Head of caudate nucleus (tissue), 42 donors: ENCODE measurements at places on chromosomes 5 and 9.

DNA sequence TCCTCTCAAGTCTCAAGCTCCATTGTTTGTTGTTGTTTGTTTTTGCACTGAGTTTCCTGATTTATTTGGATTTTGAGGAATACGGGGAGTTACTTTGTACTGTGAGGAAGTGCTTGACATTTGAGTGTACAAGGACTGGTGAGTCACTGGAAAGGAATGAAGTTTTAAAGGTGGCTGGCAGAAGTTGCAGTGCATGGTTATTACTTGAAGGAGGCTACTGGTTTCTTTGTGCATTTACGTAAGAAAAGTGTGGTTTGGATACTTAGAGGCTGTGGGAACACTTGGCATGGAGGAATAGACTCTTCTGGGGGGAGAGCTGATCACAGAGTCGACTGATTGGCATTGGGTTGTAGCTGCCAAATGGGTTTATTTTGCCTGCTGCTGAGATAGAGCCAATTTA lies 919.0 kb downstream of the TAF11L14 start:
- DNase-seq, result no peak

DNA sequence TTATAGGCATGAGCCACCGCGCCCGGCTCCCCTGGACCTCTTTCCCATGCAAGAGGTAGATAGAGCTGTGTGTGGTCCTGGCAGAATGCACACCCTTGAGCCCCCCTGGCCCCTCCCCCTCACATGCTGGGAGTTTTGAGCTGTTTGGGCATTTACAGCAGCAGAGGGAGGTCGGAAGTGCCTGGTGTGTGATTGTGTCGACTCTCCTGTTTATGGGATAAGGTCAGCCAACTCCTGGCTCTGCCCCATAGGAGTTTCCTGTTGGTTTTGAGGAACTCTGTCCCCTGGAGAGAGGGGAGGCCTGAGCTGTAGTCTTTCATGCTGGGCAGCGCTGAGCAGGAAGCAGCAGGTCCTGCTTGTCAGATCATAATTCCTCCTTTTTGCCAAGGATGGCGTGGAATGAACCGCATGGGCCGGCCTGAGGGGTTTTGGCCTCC lies 6.0 kb downstream of the LRRC8A start:
- DNase-seq, result no peak

DNA sequence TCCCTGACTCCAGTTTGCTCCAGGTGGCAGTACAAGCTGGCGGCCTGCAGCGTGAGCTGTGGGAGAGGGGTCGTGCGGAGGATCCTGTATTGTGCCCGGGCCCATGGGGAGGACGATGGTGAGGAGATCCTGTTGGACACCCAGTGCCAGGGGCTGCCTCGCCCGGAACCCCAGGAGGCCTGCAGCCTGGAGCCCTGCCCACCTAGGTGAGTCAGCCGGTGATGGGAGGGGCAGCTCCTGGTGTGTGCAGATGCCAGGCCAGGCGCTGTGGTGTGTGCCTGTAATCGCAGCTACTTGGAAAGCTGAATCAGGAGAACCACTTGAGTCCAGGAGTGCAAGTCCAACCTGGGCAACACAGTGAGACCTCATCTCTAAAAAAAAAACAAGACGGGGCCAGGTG lies 10.0 kb upstream of the CACFD1 start:
- DNase-seq, result no peak

GRCh38 chr5:2703041-2703440 lies 48.4 kb downstream of the IRX2 start:
- no peak for DNase-seq

DNA sequence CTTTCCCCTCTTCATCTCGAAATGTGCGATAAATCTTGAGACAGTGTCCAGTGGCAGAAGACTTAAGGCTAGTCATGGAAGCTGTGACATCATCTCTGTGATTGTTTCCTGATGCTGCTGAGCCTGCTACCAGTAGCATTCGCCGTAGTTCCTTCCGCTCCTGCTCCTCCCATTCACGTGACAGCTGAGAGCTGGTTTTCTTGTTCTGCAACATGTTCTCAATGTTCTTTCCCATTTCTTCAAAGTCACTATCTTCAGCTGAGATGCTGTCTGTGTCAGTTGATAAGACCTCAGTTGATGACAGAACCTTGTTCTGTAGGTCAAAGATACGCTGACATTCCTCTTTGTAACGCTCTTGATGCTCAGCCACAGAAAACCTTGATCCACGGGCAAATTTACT lies 3.5 kb downstream of the TAF1L start:
- no peak for DNase-seq

DNA sequence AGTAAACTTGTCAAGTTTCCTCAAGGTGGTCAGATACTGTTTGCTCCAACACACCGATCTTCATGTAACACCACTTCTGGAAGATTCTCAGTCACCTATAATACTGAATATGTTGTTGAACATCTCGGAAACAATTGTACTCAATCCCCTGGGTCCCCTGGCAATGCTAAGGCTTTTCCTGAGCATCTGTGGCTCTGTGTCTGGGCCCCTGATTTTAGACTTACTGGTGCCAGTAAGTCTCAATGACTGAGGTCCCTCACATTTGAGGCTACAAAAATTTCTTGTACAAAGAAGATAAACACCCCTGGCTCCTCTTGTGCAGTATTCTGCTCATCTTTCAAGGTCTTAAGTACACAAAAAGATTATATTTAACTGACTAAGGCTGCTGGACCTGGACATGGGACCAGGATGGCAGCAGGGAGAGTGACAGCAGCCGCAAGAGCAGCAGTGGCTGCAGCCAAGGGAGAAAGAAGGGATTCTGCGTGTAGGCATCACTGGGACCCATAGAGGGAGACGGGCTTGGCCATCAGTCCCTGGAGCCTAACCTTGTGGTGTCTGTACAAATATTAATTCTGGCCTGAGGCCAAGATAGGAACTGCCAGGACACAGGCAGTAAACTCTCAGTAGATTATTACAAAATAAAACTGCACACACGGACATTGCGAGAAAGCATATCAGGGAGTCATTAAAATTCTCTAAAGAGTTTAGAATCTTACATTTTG lies 49.0 kb upstream of the TNPO1 start:
- no peak for DNase-seq

DNA sequence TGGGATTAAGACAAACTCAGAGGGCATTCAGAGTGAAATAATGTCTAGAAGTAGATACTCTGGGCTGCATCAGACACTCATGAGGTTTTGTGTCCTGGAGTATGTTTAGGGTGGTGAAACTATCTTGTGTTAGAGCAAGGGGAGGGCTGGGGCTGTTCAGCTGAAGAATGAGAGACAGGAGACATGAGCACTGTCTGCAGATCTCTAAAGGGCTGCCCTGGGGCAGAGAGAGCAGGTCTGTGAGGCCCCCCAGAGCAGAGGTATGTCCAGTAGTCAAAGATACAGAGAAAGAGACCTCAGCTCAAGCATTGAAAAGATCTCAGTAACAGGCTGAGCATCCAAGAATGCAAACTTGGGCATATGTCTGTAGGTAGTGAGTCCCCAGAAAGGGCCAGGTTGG lies 45.9 kb upstream of the SHB start:
- no peak for DNase-seq

- no peak for DNase-seq
Observed at GRCh38 chr9:137487454-137488326, 28.6 kb upstream of the NSMF start.

DNA sequence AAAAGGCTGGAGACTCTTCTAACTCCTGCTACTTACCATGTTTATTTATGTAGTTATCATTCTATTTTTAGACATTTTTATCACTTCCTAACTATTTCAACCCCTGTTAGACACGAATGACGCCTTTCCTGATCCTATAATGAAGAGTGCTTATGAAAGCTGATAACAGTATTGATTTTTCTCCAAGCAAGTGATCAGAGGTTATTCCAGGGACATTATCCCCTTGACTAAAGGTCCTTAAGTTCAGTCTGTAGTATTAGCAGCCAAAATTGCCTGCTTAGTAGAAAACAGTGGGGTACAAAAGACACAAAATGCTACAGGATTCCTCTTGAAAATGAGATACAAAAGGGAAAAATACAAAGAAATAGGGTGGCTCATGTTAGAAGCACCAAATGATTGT lies 235.6 kb downstream of the DNAH5 start:
- no peak for DNase-seq

GRCh38 chr5:150109921-150110320 lies 23.6 kb upstream of the CSF1R start:
- DNase-seq, result no peak

- DNase-seq, result no peak
Observed at GRCh38 chr5:138853132-138853531, 22.0 kb downstream of the LRRTM2 start.

- no peak for DNase-seq
Observed at GRCh38 chr5:172849606-172850453, 15.8 kb downstream of the ERGIC1 start.

DNA sequence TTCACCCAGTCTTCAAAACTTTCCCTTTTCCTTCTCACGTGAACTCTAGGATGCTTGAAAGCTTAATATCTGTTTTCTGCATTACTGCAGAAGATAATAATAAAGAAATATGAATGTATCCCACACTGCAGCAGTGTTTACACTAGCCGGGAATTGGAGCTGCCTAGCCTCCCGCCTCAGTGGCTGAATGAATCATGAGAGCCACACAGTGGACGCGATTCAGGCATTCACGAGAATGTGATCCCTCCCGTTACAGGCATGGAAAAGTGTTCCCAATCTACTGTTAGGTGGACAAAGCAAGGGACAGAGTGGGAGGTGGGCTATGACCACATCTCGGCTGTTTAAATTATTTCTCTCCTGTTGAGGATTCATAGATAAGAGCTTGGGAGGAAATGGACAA lies 69.4 kb upstream of the CTSL start:
- DNase-seq, result no peak

GRCh38 chr9:129781981-129782380 lies 21.0 kb upstream of the TOR1B start:
- DNase-seq, result no peak

DNA sequence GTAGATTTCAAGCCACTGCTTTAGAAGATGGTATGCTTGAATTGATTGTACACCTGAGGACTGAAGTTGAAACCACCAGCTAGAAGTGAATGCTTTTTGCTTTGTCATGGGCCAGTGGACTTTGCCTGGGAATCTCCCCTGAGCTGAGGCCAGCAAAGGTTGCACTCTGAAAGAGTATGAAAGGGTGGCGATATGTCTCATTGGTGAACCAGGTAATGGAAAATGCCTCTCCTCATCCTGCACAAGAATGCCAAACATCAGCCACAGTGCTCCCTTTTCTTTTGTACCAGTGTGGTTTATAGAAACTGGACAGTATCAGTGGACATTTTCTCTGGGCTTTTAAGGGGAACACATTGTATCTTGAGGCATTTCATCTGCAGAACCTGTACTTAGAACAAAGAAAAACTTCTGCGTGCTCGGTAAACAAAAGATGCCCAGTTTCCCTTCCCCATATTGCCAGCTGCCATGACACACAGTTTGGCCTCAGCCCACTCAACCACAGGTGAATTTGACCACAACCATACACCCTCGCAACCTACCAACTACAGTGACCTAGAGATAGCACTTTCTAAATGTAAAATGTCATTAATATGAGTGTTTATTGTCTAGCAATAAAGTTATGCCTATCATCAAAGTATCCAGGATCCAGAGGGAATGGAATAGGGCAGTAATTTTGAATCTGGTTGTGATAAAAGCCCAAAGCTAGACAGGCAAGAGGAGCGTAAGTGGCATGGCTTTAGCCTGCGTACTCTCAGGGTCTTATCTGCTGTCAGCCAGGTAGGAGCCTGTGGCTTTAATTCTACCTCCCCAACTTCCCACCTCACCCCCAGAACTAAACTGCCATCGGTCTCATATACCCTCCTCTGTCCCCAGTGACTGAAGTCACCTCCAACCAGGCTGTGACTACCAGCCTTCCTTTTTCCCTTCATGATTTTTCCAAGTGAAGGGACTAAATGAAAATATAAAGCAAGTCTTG lies 79.5 kb upstream of the LHFPL2 start:
- DNase-seq, result no peak

- no peak for DNase-seq
Observed at GRCh38 chr5:73395256-73395655, 53.3 kb downstream of the FOXD1 start.

DNA sequence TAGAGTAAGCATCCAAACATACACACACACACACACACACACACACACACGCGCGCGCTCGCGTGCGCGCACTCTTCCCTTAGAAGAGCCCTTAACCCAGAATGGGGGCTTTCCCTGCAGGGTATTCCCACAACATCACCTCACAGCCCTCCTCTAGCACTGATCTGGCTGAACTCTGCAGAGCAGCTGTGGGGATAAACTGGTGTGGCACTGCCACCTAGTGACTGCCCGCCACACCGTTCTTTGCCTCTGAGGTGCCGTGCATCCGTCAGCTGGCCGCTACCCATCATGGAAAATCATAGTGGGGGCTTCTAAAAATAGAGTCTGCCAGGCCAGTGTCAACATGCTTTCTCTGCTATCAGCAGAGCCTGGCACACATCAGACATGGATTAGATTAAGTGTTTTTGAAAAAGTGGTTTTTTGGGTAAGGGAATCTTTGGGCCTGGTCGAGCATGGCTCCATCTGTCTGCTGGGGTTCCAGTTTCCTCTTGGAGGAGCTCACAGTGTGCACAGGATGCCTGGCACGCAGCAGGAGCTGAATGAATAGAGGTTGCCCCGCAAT lies 88.1 kb downstream of the KCNN2 start:
- peak; percentile 65 for DNase-seq

GRCh38 chr5:158807-159447 lies 32.4 kb upstream of the LRRC14B start:
- no peak for DNase-seq
